Spinal cord (tissue), 10 donors: ENCODE measurements at places on chromosomes 7 and 10.
A peak's percentile ranks its signal among the peaks of the same experiment; 100 is the strongest.

- no peak for DNase-seq
These were observed 2.8 kb downstream of the CRYGN start for GRCh38 chr7:151437159-151437553.

- DNase-seq, result no peak
These were observed 68.5 kb downstream of the AGK start for GRCh38 chr7:141619745-141620144.

DNA sequence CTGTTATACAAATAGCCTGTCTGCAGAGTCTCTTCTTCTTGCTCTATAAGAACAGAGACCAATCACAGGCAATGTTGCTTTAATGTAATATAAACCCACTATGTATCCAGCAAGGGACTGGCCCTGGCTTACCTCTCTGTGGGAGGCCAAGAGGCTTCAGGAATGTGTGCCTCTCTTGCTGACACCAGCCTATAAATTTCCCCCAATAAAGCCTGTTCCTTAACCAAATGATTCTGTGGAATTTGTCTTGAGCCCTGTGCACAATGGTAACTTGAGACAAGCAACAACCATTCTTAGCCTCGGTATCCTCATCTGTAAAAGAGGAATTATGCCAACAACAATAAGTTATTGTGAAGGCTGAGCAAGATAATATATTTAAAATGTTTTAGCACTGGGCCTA is 563.7 kb downstream of the GRM8 start:
- DNase-seq, result no peak

DNA sequence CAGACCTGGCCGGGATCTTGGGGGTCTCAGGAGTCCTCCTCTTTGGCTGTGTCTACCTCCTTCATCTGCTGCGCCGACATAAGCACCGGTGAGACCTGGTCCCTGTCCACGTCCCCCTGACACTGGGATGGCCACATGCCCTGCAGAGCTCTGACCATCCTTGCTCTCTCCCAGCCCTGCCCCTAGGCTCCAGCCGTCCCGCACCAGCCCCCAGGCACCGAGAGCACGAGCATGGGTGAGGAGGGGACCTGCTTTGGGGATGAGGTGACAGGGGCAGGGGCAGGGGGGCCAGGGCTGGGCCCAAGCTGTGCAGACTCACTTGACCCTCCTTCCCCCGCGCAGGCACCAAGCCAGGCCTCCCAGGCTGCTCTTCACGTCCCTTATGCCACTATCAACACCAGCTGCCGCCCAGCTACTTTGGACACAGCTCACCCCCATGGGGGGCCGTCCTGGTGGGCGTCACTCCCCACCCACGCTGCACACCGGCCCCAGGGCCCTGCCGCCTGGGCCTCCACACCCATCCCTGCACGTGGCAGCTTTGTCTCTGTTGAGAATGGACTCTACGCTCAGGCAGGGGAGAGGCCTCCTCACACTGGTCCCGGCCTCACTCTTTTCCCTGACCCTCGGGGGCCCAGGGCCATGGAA is 959 bp downstream of the PVRIG start:
- DNase-seq, result no peak

DNA sequence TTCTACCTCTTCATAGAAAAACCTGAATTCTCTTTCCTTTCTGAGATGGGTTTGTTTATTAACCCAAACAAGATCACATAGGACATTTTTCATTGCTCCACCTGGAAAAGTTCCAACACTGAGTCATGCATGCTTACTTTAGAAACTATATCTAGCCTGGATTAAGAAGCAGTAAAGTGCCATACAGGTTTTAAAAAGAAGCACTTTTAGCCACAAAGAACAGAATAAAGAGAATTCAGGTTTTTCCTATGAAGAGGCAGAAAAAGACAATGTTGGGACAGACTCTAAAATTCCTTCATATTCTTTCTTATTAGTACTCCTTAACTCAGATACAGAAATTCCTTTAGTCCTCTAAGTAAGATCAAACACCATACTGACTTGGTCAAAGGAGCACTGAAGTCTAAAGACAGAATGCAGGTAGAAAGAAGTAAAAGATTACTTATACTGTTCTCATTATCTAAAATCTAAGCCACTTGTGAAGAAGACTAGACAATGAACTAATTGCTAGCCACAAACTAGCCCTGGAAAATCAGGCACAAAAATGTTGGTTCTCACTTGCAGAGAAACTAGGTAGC is 241.3 kb downstream of the ANK3 start:
- DNase-seq, result no peak

GRCh38 chr10:17196045-17196444 is 5.4 kb downstream of the TRDMT1 start:
- DNase-seq, result no peak

GRCh38 chr10:114629824-114630730 is 28.0 kb downstream of the ABLIM1 start:
- no peak for DNase-seq

- DNase-seq, result peak; percentile 94
These were observed 3.4 kb upstream of the SMARCD3 start for GRCh38 chr7:151251689-151252560.

- DNase-seq, result no peak
These were observed 38.4 kb downstream of the PTPRE start for GRCh38 chr10:127945341-127945758.

DNA sequence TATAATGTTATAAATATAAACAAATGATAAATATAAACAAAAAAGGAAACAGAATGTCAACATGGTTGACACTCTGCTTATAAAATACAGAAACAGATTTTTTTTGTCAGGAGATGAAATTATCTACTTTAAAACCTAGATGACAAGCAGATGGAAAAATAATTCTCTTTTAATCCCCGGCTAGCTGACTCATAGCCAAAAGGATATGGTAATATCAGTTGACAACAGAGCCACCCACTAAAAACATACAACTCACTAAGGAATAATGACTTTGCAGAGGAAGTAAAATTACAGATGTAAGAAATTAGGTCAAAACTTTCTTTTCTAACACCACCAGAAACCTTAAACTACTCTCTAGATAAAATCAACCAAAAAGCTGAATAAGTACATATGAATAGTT is 131.1 kb upstream of the ABCB5 start:
- DNase-seq, result no peak

DNA sequence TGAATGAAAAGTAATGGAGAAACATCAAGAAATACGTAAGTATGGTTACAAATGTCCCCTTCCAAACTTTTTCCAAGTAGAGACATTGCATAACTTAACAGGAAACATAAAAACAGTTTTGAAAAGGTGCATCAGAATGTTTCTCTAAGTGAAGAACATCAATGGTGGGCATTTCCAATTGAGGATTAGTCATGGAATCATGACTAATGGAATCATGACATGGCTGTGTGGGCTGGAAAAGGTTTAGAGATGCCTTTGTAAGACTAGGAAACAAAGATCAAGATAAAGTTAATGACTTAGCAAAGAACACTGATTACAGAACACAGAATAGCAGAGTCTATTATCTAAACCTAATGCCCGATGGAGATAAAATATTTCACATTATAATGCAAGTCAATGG is 272.0 kb downstream of the HPSE2 start:
- no peak for DNase-seq

DNA sequence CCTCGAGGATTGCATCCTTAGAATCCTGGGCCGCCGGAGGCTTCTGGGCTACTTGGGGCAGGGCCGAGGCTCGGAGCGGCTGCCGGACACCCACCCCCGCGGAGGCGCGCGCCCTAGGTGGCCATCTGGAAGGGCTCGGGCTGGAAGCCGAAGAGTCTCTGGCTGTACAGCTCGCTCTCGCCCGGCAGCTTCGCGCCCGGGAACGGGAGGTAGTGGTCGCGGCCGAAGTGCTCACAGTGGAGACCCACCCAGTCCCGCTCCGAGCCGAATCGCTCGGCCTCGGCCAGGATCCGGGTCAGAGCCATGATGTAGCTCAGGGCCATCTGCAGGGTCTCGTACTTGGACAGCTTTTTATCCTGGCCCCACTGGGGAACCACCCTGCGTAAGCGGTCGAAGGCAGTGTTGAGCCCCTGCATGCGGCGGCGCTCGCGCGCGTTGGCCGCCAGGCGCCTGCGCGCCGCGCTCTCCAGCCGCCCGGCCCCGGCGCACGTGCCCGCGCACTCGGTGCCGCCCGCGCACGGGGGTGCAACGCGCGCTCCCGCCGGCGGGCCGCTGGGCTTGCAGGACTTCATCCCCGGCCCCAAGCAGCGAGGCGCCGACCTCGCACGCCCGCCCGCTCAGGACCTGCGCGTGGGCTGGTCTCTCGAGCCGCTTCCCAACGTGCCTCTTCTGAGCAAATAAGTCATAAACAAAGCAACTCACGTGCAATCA is 652 bp downstream of the ATOH7 start:
- DNase-seq, result peak; percentile 93

DNA sequence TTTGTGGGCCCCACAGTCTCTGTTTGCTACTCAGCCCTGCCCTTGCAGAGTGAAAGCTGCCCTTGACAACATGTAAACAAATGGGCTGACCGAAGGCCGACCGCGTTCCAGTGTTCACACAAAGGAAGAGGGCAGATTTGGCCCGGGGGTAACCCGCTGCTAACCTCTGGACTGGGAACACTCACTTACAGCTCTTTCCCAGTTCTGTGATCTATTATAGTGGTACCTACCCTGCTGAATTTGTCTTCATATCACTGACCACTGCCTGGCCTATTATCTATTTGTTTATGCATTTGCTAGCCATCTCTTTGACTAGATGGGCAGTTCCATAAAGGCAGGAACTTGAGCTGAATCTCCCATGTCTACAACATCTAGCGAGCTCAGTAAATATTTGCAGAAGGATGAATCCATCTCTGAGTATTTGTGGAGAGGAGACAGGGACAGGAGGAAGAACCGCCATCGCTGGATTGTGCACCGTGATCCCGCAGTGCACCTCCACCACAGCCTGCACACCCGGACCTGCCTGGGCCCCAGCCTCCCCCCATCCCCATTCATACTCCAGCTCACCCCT is 15.2 kb downstream of the SLC29A3 start:
- no peak for DNase-seq

DNA sequence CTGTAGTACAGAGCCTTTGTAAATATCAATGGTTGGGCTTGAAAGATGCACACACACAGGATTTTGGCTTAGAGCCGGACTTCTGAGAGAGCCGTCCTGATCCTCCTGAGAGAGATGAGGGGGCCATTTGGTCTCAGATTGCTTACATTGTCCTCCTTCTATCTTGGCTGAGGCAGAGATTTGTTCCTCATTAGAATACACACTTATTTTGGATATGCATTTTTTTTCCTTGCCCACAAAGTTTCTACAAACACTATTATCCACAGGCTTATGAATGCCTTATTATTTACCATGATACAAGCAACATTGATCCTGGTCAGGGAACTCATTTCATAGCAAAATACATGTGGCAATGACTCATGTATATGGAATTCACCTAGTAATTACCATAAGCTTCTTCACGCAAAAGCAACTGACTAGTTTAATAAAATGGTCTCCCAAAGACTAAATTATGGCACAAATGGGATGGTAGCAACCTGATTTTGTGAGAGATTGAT is 175.3 kb downstream of the MDFIC start:
- DNase-seq, result no peak
